Stimulated activated CD8-positive, alpha-beta memory T cell treated with anti-CD3 and anti-CD28 coated beads, Interleukin-15, amount 100 ng/mL, for 1 hour (primary cell): ENCODE measurements at places on chromosomes 3 and 15.

DNA sequence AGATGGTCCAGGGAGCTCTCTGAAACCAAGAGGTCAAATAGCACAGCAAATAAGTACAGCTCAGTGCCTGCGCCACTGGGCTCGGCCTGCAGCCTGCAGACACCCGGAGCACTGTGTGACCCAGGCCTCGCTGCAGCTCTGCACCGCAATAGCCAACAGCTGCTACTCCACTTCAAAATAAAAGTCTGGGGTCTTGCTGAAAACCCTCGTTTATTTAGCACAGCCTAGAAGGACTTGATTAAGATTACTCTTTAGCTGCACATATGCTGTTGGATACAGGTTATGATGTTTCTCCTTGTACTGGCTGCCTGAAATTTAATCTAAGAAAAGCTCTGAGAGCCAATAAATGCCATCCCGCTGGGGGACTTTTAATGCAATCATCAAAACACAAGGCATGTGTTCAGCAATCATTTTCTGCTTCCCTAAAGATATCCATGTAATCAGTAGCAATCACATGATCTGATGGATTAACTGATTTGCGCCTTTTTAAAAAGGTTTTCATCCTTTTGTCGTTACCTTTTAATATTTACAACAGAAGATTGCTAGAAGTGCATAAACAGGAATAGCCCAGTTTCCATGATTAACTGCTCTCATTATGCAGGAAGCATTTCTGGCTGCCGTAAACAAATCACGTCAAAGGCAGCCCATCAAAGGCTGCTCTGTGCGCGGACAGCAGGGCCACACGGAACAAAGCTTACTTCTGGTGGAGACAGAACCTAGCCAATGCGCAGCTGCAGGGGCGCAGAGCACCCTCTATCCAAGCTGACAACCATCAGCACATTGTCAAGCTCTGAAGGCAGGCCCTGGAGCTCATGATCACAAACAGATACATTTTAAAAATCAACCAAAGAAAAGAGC lies 58.8 kb downstream of the CLASP2 start:
- DNase-seq, result no peak

DNA sequence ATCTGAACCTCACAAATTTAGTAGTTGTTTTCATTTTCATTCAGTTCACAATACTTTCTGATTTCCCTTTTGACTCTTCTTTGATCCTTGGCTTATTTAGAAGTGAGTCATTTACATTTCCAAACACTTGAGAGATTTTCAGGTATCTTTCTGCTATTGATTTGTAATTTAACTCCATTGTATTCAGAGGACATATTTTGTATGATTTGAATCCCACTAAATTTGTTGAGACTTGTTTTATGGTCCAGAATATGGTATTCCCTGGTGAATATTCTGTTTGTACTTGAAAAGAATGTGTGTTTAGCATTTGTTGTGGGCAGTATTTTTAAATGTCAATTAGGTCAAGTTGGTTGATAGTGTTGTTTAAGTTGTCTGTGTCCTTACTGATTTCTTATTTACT lies 29.6 kb downstream of the FAN1 start:
- no peak for DNase-seq

GRCh38 chr3:87082796-87083440 lies 92.0 kb upstream of the VGLL3 start:
- DNase-seq, result no peak

DNA sequence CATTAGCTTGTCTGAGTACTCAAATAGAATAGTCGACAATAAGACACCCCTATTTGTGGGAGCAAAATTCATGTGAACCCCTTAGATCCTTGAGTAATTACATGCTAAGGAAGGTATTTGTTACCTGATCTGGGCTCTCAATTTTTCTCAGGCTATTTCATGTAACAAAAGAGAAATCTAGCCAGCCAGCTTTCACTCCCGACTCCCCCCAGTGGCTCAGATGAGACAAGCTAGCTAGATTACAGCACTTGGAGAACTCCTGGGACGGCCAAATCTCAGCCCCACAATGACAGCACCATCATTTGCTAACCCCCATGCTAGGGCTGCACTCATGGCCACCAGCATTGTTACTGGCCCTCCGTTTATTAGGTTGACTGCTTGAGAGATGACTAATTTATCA lies 41.3 kb downstream of the GLDN start:
- DNase-seq, result no peak

- no peak for DNase-seq
Observed at GRCh38 chr3:130688697-130689470, 57.7 kb downstream of the PIK3R4 start.

- no peak for DNase-seq
Observed at GRCh38 chr3:155960060-155960459, 89.6 kb downstream of the GMPS start.

DNA sequence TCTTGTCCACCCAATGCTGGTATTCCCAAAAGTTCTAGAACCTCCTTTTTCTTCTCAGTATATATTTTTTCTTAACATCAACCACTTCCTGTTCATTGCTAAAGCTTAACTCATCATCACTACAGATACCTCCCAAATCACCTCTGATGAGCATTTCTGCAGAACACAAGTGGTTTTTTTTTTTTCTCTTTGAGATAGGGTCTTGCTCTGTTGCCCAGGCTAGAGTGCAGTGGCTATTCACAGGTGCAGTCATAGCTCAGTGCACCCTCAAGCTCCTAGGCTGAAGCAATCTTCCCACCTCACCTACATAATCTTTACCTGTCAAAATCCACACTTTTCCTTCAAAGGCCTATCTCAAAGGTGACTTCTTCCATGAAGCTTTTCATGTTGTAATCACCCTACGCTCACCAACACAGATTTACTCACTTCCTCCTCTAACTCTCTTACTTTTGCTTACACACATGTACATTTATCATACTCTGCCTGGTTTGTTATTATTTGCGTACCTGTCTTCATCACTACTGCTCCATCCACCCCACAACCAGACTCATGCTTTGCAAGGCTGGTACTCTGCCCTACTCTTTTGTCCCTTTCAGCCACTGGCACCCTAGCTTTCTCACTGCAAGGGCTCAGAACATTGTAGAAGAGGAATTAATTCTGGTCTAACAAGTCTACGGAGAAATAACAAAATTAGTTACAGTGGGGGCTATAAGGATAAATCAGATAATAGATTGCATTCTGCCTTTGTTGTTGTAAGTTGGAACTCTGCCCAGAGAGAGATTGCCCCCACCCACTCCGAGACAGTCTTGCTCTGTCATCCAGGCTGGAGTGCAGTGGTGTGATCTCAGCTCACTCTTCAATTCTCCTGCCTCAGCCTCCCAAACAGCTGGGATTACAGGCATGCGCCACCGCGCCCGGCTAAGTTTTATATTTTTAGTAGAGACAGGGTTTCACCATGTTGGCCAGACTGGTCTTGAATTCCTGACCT lies 27.5 kb downstream of the HERC1 start:
- no peak for DNase-seq

DNA sequence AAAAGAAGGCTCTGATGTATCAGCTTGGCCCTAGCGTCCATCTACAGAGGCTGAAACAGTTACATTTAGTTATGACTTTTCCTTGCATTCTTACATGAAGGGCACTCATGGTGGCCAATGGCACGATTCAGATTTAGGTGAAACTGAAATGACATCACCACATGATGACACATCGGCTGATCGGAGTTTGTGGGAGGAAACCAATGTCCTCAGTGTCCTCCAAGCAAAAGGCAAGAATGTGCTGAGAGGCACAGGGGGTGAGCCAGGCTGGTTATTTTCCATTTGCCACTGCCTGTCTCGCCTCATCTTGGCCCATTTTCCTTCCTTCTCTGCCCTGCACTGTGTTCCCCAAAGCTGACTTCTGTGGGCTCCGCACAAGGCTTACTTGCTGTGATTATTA lies 34.4 kb downstream of the TARS3 start:
- DNase-seq, result no peak

DNA sequence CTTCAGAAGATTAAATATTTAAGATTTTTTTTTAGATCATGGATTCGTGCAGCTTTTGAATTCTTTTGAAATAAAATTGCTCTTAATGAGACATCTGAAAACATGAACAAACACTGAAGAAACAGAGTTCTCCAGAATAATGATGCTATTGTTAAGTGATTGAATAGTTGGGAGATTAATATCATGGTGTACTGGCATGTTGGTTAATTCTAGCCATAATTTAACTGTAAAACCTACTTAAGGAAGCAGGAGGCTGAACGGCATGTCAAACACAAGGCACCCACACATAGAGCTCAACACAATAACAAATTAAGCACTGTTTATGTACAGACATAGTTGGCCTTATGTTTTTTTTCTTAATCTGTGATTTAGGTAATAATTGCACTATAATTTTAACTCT lies 185.6 kb downstream of the RBMS3 start:
- no peak for DNase-seq

- DNase-seq, result no peak
Observed at GRCh38 chr3:112763258-112763657, 83.4 kb downstream of the CD200R1L start.
